NCI-H460 (cell line): ENCODE measurements at places on chromosomes 1 and 21.

DNA sequence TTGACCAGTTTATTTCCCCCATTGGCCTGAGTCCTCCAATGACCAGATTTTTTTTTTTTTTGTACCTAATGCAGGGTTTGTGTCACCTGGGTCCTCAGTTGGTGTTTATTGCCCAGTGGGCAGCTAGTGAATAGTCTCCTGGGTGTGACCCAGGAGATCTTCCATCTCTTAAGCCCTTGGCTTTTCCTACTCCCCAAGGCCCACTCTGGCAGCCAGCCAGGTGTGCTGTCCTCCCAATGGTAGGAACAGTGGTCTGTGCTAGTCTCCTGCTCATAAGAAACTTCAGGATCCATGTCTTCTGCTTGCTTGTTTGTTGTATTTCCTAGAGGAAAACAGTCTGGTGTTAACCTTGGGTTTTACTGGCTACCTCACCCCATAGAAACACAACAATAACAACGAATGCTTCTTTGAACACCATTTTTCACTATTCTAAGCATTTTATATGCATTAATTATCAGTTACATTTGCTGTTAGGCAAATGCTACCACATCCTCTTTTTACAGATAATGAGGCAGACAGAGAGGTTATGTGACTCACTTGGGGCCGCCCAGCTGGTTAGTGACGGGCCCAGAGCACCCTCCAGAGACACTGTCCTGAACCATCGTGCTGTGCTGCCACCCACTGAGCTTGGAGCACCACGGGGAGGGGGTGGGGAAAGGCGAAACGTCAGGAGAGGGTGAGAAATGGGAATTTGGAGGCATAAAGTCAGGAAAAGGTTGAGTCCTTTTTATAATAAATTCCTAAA is 107.5 kb downstream of the HIVEP3 start:
- no peak for DNase-seq

DNA sequence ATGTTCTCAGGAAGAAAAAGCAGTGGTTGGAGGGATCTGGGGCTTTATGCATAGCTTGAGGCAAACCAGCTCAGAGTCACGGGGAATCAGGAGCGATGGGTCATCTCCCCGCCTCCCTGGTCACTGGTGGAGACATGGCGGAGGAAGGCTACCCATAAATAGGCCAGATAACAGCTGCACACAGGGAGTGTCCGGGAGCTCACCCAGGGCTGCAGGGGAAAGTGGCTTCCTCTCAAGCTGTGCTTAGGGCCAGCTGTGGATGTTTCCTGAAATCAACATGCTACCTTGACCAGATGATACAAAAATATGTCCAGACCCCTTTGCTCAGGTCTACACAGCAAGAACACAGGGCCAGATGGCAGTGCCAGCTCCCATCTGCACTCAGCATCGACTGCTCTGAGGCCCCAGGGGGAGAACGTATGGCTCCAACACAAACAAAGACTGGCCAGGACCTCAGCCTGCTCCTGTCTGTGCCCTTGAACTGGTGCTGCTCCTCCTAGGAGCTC is 27.1 kb upstream of the RERE start:
- no peak for DNase-seq

DNA sequence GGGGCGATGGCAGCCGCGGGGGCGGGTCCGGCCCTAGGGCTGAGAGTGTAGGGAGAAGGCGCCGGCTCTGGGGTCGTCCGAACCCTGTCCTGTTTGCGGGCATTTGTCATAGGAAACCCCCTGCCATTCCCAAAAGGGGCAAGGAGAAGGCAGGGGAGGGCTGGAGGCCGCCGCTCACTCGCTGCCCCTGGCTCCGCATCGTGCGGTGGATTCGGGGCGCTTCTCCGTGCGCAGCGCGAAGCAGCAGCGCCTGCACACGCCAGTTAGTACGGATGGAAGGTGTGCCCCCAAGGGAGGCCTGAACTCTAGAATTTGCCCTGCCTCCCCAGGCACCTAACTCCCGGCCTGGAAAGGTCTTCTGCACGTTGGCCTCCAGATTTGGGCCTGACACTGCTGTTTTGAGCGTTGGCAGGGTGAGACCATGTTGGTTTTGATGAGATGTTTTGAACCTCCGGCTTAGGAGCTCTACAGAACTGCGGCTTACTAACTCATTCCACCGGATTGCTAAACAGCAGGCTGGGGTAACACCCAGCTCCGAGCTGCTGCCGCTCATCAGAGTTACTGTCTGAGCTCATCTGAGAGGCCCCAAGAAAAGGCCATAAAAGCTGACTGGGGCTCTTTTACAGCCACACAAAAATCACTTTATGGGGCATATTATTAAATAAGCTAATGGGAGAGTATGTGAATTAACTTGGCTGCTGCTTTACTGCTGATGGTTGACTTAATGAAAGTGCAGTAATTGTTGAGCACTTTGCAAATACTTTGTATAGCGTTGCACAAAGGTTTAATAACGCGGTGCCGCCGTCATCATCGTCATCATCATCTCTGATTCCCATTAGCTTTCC is 987 bp downstream of the GPR137B start:
- no peak for DNase-seq

GRCh38 chr1:67575861-67576260 is 109.1 kb upstream of the GADD45A start:
- DNase-seq, result no peak

DNA sequence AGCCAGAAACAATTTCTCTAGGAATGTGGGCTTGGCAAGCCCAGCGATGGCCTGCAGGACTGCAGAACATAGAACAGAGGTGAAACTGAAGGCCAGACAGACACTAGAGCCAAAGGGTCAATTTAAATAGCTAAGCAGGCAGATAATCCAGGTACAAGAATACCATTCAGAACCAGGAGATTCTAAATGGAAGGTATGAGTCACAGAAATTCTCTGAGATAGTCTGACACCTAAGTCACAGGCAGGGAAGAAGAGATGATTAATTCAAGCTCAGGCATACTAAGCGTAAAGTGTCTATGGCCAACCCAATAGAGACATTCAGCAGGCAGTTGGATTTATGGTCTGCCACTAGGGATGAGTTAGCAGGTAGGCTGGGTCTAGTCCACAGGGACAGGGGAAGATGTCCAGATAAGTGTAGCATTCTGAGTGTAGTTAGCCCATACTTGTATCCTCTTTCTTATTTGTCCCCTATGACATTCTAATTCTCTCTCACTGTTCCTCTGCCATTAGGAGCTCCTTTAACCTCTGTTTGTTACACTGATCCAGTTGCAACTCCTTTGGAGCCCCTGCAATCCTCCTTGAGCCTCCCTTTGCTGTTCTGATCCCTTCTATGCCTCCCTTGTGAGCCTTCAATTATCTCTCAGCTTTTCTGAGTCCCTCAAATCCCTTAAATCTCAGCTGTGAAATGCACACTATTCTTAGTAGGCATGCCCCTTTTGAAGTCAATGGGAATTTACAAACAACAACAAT is 383.8 kb downstream of the LMO4 start:
- DNase-seq, result no peak

- DNase-seq, result no peak
Measured at GRCh38 chr1:26972390-26972789, 12.1 kb upstream of the KDF1 start.

- DNase-seq, result no peak
Measured at GRCh38 chr1:162218975-162219374, 149.5 kb downstream of the NOS1AP start.

- no peak for DNase-seq
Measured at GRCh38 chr21:27589781-27590180, 622.9 kb upstream of the ADAMTS5 start.

DNA sequence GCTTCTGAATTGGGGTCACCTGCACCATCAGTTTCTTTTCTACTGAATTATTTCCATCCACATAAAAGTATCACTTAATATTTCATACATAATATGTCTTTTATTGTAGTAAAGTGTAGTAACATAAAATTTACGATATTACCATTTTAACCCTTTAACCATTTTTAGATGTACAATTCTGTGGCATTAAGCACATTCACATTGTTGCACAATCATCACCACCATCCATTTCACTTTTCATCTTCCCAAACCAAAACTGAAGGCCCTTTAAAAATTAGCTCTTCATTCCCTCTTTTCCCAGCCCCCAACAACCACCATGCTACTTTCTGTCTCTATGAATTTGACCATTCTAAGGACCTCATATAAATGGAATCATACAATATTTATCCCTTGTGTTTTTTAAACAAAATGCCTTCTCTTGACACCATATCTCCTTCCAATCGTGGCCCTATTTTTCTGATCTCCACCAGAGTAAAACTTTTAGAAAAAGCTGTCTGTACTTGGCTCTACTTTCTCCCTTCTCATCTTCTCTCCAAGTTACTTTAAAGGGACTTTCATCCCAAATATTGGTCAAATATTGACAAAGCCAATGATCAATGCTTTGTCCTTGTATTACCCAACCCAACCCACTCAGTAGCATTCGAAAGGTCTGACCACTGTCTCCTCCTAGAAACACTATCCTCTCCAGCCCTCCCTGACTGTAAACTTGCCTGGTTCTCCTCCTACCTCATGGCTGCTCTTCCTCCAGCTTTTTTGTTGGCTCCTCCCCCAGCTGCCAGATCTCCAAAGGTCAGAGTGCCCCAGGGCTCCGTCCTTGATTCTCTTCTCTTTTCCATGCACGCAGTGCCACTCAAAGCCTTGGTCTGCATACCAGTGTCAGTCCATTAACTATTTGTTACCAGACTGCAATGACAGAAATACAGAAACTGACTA is 44.7 kb downstream of the SLC30A10 start:
- no peak for DNase-seq

GRCh38 chr1:228463559-228464455 is 23.4 kb upstream of the RNF187 start:
- peak; percentile 48 for DNase-seq

DNA sequence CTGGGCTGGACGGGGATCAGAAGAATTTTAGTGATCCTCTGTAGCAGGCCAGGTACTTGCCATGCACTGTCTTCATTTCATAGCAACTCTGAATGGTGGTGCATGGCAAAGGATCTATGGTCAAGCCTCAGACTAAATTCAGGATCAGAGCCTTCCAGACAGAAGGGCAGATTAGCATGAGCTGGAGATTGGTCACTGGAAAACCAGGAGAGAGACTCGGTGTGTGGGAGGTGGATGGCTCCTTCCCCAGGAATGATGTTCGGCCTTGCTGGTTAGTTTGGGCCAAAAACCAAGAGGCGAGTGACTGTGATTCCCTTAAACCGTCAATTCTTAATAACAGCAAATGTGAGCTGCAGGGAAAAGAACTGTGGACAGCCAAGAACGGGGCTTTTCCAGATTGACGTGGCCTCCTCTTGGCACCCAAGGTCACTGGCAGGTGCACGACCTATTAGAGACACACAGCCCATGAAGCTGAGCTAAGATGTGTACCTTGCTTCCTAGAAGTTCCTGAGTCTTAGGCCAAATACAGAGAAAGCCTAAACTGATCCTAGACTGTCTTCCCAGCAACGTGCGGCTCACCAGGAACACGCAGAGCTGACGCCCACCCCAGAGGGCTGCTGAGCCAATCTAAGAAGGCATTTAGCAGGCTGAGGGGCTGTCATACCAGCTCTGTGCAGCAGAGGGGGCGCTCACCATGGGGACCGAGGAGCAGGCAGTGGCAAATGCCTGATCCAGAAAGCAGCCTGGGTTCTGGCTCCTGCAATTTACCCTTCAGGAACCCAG is 18.5 kb downstream of the ALDH4A1 start:
- DNase-seq, result peak; percentile 50

GRCh38 chr21:31265366-31266013 is 78.6 kb downstream of the TIAM1 start:
- no peak for DNase-seq

DNA sequence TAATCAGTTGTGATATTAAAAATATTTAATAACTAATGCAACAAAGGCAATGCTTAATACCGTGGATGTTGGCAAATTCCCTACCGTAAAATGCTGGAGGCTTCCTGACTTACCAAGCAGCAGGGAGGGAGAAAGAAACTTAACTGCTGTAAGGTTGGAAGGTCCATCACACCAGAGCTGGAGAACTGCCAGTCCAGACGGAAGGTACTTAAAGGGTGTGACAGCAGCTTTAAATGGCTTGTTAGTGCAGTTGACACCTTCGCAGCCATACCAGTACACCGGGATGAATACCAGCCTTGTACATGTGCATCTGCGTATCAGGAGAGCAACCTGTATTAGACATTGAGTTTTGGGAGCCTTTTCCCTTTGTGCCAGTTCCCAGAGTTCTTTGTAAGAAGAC is 269.5 kb upstream of the NCAM2 start:
- DNase-seq, result no peak

GRCh38 chr1:10681296-10682107 is 114.9 kb downstream of the CASZ1 start:
- no peak for DNase-seq

- DNase-seq, result no peak
Measured at GRCh38 chr21:42294273-42294880, 20.8 kb downstream of the TFF3 start.

- DNase-seq, result no peak
Measured at GRCh38 chr1:58769809-58770320, 14.0 kb downstream of the JUN start.

DNA sequence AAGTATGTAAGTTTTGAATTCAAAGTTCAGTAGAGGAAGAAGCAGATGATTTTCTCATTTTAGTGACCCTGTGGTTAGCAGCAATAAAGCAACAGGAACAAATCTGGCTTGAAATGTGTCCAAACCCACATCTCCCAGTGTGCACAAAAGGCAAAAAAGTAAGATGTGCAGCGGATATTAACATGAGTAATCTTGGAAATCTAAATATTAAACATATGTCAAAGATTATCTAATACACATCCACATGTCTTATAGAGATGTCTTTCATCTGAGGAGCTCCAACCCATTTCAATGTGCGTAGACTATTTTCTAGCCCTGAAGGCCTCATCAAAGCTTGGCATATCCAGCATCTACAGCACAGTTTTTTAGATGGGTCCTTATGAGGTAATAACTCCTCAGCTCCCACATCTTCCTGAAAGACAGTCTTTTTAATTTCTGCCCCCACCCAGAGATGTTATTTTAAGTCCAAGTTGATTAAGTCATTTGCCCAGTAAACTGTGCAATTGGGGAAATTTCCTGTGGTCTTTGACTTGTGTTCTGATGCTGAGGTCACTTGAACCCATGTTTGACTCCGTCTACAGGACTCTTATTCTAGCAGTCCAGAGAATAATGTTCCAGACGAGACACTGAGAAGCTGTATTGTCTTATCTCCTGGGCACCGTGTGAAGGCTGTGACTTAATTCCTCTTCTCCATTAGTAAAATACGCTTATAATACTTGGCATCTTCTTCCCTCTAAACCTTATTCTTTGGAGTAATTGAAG is 73.7 kb downstream of the LMO4 start:
- no peak for DNase-seq
